ENCODE measurements at places on chromosomes 12 and 14. TPM values are rescaled to one million over a fixed set of nuclear protein-coding genes. Genes with fewer than 3 reads are reported as not detected.
A peak's percentile ranks its signal among the peaks of the same experiment; 100 is the strongest.

DNA sequence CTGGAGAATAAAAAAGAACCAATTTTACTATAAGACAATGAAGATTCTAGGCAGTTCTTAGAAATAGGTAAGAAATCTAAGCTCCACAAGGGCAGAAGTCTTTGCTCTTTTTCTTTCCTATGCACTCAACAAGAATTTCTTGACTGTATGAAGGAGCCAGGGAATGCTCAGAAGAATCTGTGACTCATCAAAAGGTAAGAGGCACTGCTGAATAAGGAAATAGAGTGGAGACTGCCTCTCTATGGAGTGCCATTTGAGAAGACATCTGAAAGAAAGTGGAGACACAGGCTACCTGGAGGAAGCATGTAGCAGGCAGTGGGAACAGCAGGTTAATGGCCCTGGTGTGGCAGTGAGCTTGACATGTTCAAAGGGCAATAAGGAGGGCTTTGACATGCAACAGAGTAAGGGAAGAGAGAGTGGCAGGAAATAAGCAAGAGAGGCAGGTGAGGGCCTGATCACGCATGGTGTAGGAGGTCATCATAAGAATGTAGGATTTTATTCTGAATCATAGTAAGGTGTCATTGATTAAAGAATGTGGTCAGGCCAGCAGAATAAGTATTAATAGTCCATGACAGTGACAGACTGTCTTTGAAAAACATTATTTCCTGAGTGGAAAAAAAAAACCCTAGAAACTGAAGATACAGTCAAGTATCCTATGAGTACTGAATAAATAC, 446.7 kb upstream of the GARIN6 start:
- DNase-seq, result no peak

GRCh38 chr14:94355191-94355794, 32.2 kb upstream of the SERPINA6 start:
- DNase-seq, result no peak

DNA sequence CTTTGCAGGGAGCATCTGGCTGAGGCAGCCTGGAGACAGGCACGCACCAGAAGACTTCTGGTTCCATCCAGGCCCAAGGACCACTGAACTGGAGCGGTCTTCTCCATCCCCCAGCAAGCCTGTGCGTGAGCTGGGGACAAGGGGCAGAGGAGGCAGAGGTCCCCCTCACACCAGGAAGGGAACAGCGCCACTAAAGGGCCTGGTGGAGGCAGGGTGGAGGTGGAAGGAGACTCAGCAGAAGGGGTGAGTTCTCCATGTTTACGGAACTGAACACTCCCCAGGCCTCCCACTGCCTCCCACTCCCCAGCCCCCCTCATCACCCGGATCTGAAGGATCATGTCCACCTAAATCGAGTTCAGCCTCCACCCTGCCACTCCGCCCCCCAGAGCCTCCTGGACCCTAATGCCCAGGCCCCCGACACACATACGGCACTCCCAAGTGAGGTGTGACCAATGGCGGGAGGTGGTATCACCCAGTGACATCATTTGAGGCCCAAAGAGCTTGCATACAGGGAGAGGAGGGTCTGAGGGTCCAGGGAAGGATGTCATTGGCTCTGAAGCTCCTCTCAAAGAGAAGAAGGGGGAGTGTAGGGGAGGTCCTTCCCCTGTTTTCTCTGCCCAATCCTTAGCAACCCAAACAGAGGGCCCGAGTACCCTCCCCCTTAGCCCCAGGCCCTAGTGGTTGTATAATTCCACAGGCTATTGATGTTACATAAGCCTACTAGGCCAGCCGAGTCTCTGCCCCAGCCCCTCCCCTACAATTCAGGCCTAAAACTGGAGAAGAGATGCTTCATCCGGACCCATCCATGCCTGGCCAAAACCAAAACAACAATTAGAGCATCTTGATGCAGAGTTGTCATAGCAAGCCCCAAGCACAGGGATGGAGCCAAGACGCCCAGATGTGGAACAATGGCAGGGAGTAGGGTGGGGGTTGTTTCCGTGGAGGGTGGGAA, 1.0 kb downstream of the FAIM2 start:
- no peak for DNase-seq

Gene LRTM2
- total RNA-seq, result not detected

- no peak for DNase-seq
Measured at GRCh38 chr12:118649765-118650585, 273.6 kb downstream of the SUDS3 start.

Gene KRT79
- not detected for total RNA-seq

GRCh38 chr12:22477894-22478287, 66.5 kb downstream of the C2CD5 start:
- DNase-seq, result no peak

GRCh38 chr12:31518680-31519227, 72.2 kb downstream of the DENND5B start:
- DNase-seq, result no peak

DNA sequence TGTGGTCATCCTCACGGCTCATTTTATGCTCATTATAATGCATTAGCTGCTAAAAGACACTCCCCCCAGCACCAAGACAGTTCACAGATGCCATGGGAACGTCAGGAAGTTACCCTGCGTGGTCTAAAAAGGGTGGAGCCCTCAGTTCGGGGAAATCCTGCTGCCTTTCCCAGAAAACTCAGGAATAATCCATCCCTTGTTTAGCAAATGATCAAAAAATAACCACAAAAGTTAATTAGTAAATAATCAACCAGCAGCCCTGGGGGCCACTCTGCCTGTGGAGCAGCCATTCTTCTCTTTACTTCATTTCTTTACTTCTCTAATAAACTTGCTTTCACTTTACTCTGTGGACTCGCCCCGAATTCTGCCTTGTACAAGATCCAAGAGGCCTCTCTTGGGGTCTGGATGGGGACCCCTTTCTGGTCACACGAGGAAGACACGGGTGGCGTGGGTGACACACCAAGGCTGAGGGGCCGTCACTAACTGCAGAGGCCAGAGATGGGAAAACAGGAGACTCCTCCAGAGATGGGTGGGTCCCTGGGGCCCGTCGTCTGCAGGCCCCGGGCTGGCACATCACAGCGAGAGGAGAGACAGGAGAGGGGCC, 65.5 kb downstream of the NOC4L start:
- DNase-seq, result no peak

DNA sequence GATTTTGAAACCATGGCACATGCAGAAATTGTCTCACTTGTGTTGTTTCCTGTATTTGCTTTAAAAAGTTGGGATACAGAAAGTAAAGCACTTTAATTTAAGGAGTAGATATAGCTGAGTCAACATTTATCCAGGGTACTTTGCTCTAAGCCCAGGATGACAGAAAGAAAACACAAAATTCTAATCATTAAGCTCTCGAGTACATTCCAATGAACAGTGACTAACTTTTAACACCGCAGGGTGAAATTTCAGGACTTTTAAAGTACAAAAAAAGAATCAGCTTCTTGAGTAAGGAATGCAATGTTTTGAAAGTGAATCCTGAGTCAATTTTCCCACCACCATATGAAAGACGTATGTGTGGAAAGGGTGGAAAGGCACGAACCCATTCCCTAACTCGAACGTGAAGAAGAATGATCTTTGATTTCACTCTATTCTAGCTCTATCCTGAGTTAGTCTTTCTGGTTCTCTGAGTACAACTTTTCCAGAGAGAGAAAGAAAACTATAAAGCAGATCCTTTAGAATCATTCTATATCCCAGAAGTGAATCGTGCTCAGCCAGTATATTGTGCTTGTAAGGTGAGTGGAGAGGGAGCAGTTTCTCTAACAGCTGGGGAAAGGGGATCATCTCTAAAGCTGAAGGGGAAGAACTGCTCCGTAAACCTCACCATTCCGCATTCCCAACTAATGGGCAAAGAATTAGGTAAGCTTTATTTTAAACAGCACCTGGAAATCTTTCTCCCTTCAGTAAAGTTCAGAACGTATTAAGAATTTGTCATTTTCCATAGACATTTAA, 779.0 kb upstream of the FLRT2 start:
- DNase-seq, result no peak

- no peak for DNase-seq
Measured at GRCh38 chr12:49959685-49960473, 1.8 kb upstream of the AQP5 start.

Gene BEGAIN
- 0.50 TPM for total RNA-seq

DNA sequence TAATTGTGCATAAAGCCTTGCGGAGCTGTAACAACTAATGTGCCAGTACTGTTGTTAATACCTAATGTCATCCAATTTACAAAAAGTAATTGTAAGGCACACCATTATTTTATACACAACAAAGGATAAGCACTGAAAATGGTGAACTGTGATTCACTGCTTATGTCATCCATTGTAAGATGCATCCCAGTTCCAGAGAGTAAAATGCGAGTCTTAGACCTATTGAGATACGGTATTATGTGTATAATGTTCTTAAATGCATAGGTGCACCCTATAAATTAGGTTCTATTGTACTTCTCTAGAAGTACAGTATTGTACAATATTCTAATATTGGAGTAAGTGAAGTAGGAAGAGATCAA, 406 bp downstream of the PARP2 start:
- DNase-seq, result no peak

DNA sequence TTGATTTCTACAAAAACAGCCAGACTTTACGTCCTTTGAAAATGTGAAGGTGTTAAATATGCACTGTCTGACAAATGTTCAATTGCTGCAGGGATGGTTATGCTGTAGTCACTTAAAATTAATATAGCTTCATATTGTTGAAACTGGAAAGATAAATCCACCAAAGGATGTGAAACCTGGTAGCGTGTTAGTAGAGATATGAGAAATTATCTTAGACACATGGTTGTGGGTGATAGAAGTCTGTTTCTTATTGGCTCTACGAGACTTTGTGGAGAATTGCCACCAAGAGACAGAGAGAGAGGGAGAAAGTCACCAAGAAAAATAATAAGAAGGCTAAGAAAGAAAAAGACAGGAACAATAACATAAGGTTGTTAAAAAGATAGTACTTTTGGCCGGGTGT, 2.6 kb upstream of the CAPRIN2 start:
- DNase-seq, result no peak

DNA sequence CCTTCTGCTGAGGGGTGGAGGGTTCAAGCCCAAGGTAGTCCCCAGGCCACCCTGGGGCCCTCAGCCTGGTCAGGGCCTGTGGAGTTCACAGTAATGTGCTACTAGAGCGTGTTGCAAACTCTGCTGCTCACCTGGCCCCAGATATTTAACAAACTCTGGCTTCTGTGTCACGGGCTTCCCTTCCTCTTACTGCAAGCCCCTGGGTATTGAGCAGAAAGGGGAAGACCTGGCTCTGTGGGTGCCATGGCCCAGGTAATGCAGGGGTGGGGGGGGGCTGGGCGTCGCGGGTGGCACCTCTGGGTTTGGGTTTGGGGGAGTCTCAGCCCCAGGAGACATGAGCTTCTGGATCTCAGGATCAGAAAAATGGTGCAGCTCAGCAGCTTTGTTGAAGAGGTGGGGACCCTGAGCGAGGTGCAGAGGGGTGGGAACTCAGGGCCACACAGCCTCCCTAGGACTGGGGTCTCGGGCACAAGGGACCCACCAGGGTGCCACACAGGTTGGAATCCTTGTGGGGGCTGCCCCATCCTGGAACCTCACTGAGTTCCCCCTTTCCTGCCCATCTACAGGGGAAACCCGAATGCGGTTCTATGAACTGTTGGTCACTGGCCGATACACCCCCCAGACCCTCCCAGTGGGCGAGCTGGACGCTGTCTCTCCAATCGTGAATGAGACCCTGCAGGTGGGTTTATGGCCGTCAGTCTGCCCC, 4.0 kb downstream of the SETD1B start:
- DNase-seq, result no peak

- DNase-seq, result no peak
Measured at GRCh38 chr12:53575502-53576249, 50.5 kb downstream of the ATF7 start.

Gene CATSPERB
- total RNA-seq, result 4.1 TPM

- no peak for DNase-seq
Measured at GRCh38 chr12:106918746-106919145, 37.0 kb upstream of the TMEM263 start.

Gene TMEM121
- 0.85 TPM for total RNA-seq

GRCh38 chr12:46303039-46303666, 34.3 kb upstream of the SLC38A1 start:
- peak; percentile 25 for DNase-seq

- DNase-seq, result no peak
Measured at GRCh38 chr12:41966001-41966400, 178.7 kb downstream of the GXYLT1 start.

- DNase-seq, result no peak
Measured at GRCh38 chr14:61653507-61653906, 41.8 kb upstream of the HIF1A start.

DNA sequence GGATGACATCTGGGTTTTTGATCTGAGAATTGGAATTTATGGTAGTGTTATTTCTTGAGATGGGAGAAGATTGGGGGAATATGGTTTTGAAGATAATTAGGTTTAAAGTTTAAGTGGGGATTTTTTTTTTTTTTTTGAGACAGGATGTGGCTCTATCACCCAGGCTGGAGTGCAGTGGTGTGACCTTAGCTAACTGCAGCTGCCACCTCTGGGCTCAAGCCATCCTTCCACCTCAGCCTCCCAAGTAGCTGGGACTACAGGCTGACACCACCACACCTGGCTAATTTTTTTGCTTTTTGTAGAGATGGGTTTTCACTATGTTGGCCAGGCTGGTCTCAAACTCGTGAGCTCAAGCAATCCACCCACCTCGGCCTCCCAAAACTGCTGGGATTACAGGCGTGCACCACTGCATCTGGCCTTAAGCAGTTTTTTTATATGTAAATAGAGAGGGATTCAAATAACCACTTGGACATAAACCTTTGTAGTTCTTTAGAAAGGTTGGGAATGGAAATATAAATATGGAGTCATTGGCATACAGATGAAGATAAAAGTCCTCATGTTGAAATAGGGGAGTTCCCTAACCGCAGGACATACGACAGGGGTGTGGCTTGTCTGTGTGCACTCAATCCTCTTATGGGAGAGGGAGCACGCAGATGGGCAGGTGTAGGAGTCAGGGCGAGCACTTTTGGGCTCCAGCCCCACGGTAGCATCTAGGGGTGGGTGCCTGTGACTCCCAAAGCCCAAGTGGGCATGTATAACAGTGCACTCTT, 4.7 kb downstream of the LIN52 start:
- DNase-seq, result no peak

DNA sequence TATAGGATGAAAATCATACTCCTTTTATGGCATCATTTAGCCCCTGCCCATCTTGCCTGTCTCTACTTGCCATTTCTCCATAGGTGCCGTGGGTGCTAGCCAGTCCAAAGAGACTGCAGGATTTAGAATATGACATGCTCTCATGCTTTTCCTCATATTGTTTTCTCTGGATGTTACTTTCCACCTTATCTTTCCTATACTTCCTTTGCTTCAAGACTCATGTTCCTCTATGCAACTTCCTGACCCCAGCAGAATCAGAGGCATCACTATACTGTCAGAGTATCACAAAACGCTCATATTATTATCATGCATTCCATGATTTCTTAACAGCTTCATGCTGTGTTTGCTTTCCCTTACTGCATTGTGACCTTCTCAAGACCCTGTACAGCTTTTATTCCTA, 220.8 kb upstream of the ABCD2 start:
- DNase-seq, result no peak

Measured in T-helper 17 cell (primary cell).